Kasumi-1 (cell line): ENCODE measurements at places on chromosomes 7 and 10.
A peak's percentile ranks its signal among the peaks of the same experiment; 100 is the strongest.

DNA sequence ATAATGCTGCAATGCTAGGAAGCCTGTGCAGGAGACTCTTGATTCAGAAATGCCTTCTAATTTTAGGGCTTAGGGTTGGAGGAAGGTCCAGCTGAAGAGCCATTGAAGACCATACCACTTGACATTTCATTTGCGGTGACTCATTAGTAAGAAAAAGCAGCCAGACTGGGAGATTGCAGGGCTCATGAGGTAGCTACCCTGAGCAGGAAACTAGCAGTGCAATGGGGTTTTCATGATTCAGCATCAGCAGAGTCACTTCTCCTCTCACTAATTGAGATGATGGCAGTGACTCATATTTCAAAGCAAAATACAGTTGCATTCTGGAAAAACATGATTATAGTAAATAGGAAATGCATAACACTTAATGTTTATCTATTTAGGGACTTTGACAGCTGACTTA, 434.1 kb downstream of the DNAJB9 start:
- no peak for DNase-seq

DNA sequence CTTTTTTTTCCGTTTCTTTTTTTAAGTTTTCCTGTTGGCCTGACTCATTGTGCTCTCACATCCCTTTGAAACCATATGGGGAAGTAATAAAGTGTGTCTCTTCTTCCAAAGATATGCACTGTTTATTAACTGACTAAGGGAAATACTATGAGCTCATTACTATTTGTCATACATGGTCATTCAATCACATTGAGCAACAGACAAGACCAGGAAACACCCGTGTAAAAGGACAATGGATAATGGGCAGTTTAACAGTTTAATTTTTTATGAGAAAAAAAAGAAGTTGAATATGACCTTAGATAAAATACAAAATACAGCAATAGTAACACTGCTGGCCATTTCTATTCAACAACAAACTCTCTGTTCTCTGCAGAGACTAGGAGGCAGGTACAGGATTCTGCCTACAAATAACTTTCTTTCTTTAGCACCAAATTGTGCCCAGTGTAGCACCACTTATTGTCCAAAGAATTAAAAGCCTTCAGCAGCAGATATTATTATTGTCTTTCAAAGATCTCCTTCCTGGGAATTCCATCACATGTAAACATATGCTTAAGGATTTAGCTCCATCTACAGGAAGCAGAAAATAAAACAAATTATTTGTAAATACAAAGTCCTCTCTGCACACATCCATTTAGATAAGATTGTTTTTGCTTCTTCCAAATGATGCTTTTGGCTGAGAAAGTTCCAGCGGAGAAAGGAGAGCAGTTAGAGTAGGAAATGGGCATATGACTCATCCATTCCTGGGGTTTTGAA, 55.0 kb upstream of the AKR1E2 start:
- peak; percentile 85 for DNase-seq

DNA sequence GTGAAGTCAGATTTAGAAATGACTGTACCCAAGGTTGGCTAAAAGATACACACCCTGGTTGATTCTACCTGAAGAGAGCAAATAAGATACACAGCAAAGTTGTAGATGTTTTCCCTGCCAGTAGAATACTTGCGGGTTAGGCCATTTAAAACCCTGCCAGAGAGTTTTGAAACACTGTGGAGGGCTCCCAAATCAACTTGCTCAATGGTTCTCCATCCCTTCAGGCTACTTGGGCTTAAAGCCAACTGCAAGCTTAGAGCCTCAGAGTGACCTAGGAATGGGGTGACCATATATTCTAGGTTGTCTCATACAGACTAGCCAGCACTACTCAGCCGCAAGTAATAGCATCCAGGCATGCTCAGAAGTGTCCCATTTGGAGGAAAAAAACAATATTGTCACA, 10.0 kb downstream of the CAV1 start:
- DNase-seq = no peak

DNA sequence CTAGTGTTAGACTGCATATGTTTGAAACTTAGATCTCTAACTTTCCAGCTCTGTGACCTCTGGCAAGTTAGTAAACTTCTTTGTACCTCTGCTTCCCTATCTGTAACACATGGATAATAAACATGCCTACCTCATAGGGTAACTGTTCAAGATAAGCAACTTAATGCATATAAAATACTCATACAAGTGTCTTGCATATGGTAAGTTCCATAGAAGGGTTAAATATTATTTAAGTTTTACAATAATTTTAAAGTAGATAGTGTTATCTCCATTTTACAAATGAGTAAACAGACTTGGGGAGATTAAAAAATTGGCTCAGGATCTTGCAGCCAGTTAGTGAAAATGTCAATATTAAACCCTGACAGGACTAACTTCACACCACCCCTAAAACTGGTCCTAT, 30.1 kb upstream of the CD36 start:
- DNase-seq = no peak

DNA sequence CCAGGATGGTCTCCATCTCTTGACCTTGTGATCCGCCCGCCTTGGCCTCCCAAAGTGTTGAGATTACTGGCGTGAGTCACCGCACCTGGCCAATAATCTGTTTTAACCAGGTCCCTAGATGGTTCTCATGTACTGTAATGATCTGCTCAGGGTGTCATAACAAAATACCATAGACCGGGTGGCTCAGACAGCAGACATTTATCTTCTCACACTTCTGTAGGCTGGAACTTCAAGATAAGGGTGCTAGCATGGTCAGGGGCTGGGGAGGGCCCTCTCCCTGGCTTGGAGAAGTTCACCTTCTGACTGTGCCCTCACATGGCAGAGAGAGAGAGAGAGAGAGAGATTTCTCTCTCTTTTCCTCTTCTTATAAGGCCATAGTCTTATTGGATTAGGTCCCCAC, 279.4 kb upstream of the LYZL1 start:
- no peak for DNase-seq

DNA sequence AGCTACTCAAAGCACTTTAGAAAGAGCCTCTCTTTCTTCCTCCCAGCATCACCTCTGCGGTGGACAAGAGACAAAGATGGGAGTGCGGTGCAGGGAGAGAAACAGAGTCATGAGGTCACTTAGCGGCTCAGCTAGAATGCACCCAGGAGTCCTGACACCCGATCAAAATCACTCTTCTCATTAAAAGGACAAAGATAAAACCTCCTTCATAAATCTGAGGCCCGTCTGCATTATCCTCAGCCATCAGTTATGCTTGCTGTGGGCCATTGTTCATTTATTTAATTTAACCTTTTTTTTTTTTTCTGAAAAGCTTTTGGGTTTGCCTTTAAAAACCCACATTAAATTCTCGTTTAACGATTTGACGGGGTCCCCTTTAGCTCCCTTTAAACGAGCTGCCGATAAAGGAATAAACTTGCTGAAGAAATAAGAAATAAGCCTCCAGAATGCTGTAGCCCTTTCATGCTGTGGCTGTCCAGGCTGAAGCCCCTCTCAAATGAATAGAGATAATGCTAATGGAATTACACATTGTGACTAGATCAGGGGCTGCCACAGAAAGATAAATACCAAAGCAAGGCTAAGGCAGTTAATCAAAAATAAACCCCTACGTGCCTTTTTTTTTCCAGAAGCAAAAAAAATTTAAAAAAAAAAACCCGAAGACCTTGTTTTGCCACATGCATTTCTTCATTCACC, 16.1 kb upstream of the PLXNA4 start:
- no peak for DNase-seq

- no peak for DNase-seq
Observed at GRCh38 chr10:131082991-131083481, 228.5 kb downstream of the TCERG1L start.

DNA sequence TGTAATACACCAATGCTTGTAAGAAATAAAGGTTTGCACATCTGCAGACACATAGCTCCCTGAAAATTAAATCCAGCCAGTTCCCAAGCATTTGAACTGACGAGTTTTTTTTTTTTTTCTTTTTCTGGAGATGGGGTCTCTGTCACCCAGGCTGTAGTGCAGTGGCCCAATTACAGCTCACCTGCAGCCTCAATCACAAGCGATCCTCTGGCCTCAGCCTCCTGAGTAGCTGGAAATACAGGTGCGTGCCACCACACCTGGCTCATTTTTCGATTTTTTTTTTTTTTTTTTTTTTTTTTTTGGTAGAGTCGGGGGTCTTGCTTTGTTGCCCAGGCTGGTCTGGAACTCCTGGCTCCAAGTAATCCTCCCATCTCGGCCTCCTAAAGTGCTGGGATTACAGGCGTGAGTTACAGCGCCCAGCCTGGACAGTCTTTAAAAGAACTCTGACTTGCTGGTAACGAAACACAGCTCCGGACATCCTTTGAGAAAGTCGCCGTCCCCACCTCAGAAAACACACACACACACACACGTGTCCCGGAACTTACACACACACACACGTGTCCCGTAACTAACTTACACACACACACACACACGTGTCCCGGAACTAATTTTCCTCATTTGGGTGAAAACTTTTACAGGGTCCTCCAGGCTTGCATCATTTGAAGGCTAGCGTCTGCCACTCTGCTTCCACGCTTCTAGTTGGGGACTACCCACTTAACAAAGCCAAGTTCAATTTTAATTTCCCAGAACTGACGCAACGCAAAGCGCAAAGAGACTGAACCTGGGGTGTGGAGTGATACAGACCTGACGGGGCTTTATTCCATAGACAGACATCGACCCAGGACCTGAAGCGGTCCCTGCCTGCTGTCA, 18.6 kb downstream of the OCM2 start:
- peak; percentile 35 for DNase-seq

- no peak for DNase-seq
Observed at GRCh38 chr7:2873686-2874551, 29.8 kb upstream of the GNA12 start.

GRCh38 chr10:70274643-70275042, 9.2 kb downstream of the NPFFR1 start:
- no peak for DNase-seq

DNA sequence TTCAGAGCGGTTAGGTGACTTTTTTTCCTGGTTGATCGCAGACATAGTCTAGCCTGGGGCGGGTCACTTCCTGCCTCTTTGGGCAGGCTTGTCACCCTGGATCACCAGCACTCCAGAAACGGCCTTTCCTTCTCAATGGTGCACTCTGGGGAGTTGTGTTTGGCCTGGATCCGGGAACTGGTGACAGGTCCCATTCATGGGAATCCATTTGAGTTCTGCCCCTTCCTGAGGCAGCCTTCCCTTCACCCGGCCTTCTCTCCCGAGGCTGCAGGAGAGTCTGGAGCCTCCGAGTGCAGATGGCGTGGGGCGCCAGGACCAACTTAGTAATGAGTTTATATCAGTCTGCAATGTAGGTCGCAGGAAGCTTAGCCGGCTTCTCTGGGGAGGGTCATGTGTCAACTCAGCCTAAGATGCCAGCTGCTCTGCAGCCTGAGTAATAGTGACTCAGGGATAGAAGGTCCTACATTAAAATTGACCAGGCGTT, 54.2 kb downstream of the TACR2 start:
- no peak for DNase-seq

- DNase-seq = no peak
Observed at GRCh38 chr7:125814100-125814499, 884.5 kb upstream of the POT1 start.
